ENCODE measurements at places on chromosomes 3 and 15.

GRCh38 chr3:185916042-185916833, 21.6 kb downstream of the TRA2B start:
- DNase-seq, result no peak

- no peak for DNase-seq
Measured at GRCh38 chr15:85473455-85473854, 93.1 kb downstream of the AKAP13 start.

GRCh38 chr3:157475921-157476414, 27.2 kb downstream of the VEPH1 start:
- no peak for DNase-seq

- no peak for DNase-seq
Measured at GRCh38 chr3:184366619-184367289, 5.2 kb downstream of the POLR2H start.

DNA sequence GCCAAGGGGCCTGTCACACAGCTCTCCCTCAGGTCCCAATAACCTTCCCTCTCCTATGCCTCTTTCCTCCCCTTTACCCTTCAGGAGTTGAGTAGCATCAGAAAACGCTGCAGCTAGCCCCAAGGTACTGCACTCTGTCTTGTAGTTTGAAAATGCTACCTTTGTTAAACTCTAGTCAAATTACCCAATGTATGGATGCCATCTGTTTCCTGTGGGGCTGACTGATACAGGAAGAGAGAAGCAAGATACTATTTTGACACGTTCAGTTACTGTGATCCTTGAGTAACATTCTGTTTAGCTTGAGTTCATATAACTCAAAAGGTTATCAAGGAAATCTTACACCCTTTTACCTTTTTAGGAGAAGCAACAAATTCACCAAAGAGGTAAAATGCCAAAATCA, 493.1 kb downstream of the FHIT start:
- DNase-seq, result no peak

DNA sequence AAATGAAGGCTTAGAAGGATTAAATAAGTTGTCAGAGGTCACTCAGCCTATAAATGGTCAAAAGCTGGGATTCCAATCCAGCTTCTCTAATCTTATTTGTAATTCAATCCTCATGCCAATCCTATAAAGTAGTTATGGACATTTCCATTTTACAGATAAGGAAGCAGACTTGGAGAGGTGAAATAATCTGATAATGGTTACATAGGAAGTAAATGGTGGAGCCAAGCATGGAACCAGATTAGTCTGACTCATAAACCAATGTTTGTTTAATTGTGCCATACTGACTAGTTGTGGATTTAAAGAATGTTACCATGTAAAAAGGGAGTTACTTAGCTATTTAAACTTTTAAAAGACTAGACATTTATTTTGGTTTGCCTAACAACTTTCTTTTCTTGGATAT, 59.7 kb downstream of the KCNAB1 start:
- DNase-seq, result no peak

- no peak for DNase-seq
Measured at GRCh38 chr3:114451561-114452018, 157.8 kb downstream of the TIGIT start.

DNA sequence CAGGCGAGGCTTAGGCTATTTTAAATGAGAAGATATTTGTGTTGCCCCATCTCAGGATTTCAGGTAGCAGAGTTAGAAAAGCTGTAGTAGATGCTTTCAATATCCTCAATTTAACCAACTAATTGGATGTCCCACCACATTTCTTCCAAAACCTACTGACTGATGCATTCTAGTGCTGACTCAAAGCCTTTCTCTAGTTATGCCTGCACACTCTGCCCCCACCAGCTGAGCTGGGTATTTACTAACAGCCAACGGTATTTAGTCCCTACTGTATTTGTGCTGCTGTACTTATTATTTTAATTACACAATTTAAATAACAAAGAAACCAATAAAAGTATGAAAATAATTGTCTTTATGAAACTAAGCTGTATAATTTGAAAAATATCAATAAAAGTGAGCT, 139.5 kb downstream of the OSBPL10 start:
- no peak for DNase-seq

DNA sequence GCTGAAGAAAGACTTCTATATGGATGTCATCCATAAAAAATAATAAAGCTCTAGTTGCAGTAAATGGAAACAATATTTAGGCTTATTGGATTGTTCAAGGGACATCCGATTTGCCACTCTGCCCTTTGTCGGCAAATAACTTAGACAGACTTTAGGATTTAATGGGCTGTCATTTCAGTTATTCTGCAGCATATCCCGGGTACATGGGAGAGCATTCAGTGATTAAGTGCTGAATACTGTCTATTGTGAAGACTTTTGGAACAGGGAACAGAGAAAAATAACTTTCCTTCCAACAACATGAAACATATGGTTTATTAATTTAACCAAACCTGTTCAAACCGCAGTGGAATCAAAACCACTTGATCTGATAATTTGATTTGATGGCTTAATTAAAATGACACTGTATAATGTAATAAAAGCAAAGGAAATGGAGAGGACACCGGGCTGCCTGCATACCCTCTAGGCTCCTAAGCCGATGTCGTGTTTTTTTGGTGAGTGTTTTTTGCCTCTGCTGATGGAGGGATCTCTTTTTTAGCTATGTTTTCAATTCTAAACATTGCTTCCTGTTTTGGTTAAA, 199.3 kb downstream of the FEZF2 start:
- DNase-seq, result no peak

DNA sequence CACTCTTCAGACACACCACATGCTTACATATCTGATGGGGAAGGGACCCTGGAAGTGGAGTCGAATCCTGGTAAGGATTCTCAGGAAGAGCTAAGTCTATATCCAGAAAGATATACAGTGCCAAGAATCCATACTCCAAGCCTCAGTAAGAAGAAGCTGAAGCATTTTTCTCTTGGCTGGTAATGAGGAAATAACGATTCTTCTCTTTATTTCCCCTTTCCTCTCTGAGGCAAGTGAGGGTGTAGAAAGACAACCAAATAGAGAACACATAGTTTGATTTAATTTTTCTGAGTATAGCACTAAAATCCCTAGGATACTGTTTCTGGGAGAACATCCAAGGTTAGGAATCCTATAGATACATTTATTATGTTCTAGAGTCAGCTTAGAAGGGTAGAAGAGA, 857.3 kb downstream of the TUSC7 start:
- no peak for DNase-seq

DNA sequence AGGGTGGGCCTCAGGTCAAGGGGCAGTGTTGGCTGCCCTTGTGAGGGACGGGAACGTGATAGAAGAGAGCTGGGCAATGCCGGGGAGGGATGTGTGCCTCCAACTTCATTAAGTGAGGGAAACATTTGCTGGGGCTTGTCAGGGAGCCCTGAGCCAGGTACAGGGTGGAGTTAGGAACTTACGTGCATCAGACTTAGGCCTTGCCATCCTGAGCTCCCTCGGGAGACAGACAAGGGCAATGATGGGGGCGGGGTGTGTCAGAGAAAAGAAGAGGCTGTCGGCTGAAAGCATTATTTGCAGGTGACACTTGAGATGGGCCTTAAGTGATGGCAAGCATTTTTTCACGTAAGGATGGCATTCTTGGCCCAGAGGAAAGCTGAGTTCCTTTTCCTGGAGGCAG, 1.6 kb downstream of the FAM131A start:
- no peak for DNase-seq

GRCh38 chr15:84861781-84862180, 22.7 kb upstream of the SLC28A1 start:
- no peak for DNase-seq

DNA sequence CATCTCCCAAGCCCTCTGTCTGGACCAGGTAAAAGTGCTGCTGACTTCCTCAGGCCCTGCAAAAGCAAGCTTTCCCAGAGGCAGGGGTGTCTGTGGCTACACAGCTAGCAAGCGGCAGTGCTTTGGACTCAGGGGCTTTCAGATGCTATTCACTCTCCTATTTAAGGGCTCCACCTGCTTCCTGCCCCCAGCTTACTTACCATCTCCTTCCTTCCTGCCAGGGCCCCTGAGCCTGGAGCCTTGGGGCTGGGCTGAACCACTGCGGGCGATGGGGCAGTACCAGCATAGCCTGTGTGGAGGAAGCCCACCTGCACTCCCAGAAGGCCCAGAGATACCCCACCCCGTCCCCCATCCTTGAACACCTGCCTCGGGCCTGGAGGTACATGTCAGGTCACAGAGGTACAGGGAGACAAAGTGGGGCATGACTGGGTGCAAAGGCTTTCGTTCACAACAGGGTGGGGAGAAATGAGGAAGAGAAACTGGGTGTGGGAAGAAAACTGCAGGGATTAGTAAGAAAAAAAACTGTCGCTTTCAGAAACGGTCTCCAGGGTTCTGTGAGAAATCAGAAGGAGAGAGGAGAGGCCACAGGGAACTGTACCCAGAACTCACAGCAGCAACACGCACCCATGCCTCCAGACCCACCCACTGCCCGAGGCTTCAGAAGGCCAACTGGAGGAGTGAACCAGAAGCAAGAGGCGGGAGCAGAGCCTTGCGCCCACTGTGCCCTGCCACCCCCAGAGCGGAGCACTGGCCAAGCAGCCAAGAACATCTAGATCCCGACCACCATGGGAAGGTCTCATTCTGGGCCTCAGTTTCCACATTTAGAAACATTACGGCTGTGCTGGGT, 49.5 kb downstream of the CCDC12 start:
- peak; percentile 88 for DNase-seq

- no peak for DNase-seq
Measured at GRCh38 chr3:78139166-78139565, 1099.3 kb downstream of the ROBO2 start.

DNA sequence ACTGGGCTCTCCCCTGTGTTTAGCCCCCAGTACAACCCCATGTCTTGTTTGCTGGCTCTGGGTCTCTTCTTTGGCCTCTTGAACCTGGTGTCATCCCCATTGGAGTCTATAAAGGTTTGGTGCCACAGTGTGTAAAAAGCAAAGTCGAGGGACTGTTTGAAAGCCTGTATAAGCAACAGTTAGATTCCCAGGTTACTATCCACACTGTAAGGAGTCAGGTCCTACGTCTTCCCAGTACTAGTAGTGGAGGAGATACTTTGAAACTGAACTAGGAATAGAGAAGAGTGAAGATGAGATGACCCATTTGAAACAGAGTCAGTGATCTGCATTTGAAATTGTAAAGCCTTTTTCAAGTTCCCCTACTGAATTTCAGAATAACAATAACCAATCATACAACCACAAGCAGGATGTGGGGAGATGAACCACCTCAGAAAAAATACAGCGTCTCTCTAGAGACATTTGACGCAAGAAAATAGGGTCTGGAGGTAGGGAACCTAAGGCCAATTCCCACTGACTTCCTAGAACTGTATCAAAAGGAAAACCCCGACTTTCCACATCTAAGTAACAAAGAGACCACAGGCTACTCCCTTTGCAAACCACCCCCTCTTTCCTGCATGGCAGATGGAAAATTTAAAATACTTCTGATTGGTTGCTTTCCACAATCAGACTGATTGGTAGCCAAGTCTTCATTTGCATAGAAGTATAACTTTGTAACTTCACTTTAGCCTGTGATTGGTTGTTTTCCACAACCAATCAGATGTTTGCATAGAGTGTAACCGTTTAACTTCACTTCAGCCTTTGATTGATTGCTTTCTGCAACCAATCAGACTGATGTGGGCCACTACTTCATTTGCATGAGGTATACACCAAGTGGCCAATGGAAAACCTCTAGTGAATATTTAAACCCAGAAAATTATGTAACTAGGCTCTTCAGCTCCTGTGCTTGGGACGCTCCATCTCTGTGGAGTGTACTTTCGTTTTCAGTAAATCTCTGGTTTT, 49.9 kb upstream of the NEDD4 start:
- DNase-seq, result no peak

Data from RPMI8226 (cell line).